ENCODE measurements at places on chromosomes 12 and 14.
A peak's percentile ranks its signal among the peaks of the same experiment; 100 is the strongest.

- H3K27me3 ChIP-seq = no peaks in the 10 kb centered on the region
- H3K27ac ChIP-seq = no peak overlapping the region
- no peak overlapping the region for H3K4me3 ChIP-seq
- DNase-seq = no peak
These were observed 985.3 kb upstream of the FLRT2 start for GRCh38 chr14:84544486-84545131.

- H3K36me3 ChIP-seq = no peaks in the 10 kb centered on the region
- H3K4me1 ChIP-seq = peaks cover 1% of the 10 kb centered on the region
These were observed 222.1 kb downstream of the AACS start for GRCh38 chr12:125287155-125287847.

DNA sequence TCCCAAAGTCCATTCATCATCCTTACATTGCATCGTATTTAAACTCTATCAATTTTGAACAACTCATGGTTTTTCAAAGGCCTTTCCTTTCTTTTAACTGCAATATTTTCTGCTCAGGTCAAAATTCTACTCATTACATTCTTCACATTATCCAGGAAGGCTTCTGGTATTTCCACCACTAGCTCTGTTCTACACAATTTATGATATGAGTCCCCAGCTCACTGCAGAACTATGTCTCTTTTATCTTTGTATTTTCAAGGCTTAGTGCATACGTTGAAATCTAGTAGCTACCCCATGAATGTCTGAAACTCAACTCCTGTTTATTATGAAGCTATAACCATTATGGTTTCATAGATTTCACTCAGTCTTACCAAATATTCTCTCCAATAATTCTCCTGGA, 282.9 kb downstream of the DUSP6 start:
- no peak for DNase-seq
- no peaks in the 10 kb centered on the region for H3K4me1 ChIP-seq
- H3K4me3 ChIP-seq = no peak overlapping the region

- H3K27ac ChIP-seq = no peak overlapping the region
- H3K36me3 ChIP-seq = no peaks in the 10 kb centered on the region
- H3K27me3 ChIP-seq = peaks cover 2% of the 10 kb centered on the region
These were observed 50.9 kb upstream of the VASH1 start for GRCh38 chr14:76710056-76711010.

GRCh38 chr12:41850046-41850445, 294.6 kb downstream of the GXYLT1 start:
- H3K4me1 ChIP-seq = no peaks in the 10 kb centered on the region
- no peak overlapping the region for H3K27ac ChIP-seq
- no peaks in the 10 kb centered on the region for H3K36me3 ChIP-seq
- H3K4me3 ChIP-seq = no peak overlapping the region
- no peak for DNase-seq

GRCh38 chr12:46131732-46132469, 136.9 kb downstream of the SLC38A1 start:
- no peaks in the 10 kb centered on the region for H3K27me3 ChIP-seq
- no peaks in the 10 kb centered on the region for H3K4me1 ChIP-seq
- DNase-seq = no peak
- no peak overlapping the region for H3K4me3 ChIP-seq
- no peaks in the 10 kb centered on the region for H3K36me3 ChIP-seq

DNA sequence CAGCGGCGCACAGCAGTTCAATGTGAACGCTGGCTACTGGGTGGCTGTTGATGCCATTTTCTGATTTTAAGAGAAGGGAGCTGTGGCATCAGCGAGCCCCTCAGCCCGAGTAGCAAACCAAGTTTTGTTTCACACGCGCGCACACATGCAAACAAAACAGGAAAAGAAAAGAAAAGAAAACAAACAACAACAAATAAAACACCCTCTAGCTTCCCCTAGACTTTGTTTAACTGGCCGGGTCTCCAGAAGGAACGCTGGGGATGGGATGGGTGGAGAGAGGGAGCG, 540 bp downstream of the PAX9 start:
- peak overlapping the region; percentile 88 for H3K27ac ChIP-seq
- H3K36me3 ChIP-seq = peaks cover 10% of the 10 kb centered on the region
- H3K27me3 ChIP-seq = peaks cover 96% of the 10 kb centered on the region
- H3K4me3 ChIP-seq = peak overlapping the region; percentile 68
- no peak for DNase-seq

- no peaks in the 10 kb centered on the region for H3K27me3 ChIP-seq
- H3K4me1 ChIP-seq = peaks cover 4% of the 10 kb centered on the region
- H3K36me3 ChIP-seq = no peaks in the 10 kb centered on the region
These were observed 933.1 kb upstream of the FBXO33 start for GRCh38 chr14:40365305-40365704.

- peaks cover 9% of the 10 kb centered on the region for H3K4me1 ChIP-seq
- H3K36me3 ChIP-seq = no peaks in the 10 kb centered on the region
- H3K27me3 ChIP-seq = peaks cover 2% of the 10 kb centered on the region
- peak overlapping the region; percentile 60 for H3K27ac ChIP-seq
These were observed 61.7 kb upstream of the ST8SIA1 start for GRCh38 chr12:22396253-22396652.

GRCh38 chr14:51095854-51096823, 1.2 kb upstream of the TRIM9 start:
- H3K4me3 ChIP-seq = peak overlapping the region; percentile 88
- DNase-seq = no peak
- peak overlapping the region; percentile 9 for H3K27ac ChIP-seq
- no peaks in the 10 kb centered on the region for H3K36me3 ChIP-seq
- peaks cover 18% of the 10 kb centered on the region for H3K4me1 ChIP-seq
- H3K27me3 ChIP-seq = peaks cover 43% of the 10 kb centered on the region

DNA sequence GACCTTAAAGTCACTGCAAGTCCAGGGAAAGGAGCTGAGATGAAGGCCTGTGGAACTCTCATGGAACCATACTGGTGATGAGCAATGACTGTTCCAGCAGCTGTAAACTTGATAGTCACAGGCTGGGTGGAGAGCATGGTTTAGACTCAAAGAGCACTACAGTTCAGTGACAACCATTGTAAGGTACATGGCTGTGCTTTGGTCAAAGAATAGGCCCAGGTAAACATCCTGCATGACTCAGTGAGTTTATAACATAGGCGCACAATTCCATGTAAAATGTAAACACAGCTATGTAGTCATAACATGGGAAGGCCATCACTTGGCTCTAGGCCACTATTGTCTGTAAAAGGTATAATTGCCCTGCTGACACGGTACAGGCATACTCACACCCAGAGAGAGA, 119.3 kb upstream of the FSCB start:
- no peak overlapping the region for H3K4me3 ChIP-seq
- H3K27me3 ChIP-seq = no peaks in the 10 kb centered on the region
- H3K36me3 ChIP-seq = no peaks in the 10 kb centered on the region
- no peak overlapping the region for H3K27ac ChIP-seq
- DNase-seq = no peak

Measured in stimulated activated naive B cell treated with anti-CD40 and anti-IgM and Interleukin-4, amounts not matched to agents 10 μg/mL and 1 μg/mL and 100 μg/mL, for 72 hours (primary cell).